ENCODE measurements at places on chromosomes 1 and 21.

DNA sequence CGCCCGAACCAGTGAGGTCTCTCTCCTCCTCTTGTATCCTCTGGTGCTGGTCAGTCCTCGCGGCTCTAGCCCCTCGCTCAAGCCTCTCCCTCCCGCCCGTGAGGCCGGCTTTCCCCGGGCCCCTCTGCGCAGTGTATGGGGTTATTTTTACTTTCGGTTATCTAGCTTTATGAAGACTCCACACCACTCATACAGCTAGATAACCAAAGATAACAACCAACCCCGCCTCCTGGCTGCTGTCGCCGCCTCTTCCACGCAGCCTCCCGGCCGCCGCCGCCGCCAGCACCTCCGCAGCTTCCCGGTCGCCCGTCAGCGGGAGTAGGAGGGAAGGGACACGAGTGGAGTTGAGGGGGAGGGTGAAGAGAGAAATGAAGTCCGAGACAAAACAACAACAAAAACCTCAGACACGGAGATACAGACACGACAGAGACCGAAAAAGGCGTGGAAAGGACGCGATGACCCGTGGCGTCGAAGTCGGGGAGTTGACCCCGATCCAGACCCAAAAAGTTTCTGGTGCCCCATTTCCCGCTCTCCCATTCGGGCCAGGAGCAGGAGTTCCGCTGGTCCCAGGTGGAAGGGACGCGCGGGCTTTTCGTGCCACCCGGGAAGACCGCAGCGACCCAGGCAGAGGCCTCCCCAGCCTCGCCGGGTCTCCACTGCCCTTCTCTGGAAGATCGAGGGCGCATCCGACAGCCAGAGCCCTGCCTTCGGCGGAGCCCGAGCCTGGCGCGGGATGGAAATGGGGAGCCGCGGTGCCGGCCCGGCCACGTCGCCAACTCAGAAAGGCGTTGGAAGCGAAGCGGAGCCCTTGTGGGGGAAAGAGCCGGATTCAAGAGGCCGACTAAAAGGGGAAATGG is 51.4 kb downstream of the RHBG start:
- DNase-seq = peak; percentile 37

GRCh38 chr1:113930499-113931161 is 1.5 kb downstream of the HIPK1 start:
- peak; percentile 46 for DNase-seq

DNA sequence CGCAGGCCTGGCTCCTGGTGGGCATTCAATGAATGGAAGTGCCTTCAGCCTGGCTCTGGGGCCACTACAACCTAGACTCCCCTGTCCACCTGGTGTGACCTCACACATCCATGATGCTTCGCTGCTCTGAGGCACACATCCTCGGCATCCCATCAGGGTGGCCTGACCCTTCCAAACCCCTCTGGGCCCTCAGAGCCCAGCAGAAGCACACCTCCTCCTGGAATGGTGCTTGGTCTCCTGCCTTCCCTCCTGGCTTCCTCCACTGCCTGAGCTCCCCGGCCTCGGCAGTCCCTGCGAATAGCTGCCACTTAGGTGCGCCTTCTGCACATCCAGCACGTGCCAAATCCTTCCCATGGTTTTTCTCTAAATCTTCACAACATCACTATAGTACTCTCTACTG is 133.8 kb downstream of the GLIS1 start:
- DNase-seq = no peak

DNA sequence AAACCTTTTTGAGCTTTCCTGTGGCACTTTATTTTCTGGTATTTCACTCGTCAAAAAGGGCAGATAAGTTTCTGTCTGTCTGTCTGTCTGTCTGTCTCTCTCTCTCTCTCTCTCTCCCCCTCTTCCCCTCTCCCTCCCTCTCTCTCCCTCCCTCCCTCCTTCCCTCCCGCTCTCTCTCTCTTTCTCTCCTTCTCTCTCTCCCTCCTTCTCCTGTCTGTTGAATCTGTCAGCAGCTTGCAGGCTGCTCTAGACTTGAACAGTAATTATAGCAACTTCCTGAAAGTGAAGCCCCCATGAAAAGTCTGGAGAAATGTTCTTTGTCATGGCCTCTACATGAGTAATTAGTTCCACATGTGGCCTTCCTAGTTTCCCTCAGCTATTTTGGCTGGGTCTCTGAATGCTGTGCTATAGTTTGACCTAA is 275.2 kb upstream of the C1orf105 start:
- no peak for DNase-seq
